ENCODE measurements at places on chromosomes 4 and X.

DNA sequence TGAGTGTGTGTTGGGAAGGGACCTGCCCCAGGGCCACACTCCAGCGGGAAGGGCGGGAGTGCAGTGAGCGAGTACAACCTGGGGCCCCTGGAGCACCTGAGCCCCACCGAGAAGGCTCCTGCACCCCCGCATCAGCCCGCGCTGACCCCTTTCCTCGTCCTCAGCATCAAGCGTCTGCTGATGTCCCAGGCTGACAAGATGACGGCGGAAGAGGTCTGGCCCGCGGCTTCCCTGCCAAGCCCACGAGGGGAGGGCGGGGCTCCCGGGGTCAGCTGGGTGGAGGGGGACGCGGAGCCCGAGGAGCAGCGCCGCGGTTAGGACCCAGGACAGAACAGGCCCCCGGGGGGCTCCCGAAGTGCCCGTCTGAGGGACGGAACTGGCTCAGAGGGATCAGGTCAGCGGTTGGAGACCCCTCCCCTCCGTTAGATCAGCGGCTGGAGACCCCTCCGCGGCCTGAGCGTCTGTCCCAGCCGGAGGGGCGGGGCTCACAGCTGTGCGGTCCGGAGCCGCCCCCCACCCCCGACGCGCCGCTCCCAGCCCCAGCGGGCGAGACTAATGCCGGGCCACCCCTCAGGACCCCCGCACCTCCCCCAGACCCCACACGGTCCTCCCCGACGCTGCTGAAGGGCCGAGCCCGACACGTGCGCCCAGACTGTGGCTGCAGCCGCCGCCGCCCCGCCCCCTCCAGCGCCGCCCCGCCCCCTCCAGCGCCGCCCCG is 6.7 kb downstream of the MYL5 start:
- peak; percentile 67 for DNase-seq

DNA sequence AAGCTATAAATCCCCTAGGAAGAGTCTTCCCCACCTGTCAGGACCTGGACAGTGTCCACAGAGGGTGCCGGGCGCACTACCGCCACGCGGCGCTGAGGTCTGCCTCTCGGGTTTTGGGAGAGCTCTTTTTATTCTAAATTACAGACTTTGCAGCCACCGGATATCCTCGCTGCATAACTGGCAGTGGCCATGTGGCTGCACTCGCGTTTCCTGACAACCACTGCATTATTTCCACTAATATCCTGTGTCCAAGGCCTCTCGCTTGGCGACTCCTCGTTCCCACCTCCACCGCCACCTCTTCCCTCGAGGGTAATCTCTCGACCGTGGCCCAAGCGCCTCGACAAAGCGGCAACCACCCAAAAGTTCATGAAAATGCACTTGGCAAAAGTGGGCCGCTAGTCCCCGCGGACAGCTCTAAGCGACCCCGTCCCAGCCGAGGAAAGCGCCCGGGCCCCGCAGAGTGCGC is 512 bp upstream of the TMEM131L start:
- DNase-seq, result peak; percentile 41

GRCh38 chrX:125544031-125544660 is 224.5 kb downstream of the TEX13C start:
- DNase-seq, result no peak

DNA sequence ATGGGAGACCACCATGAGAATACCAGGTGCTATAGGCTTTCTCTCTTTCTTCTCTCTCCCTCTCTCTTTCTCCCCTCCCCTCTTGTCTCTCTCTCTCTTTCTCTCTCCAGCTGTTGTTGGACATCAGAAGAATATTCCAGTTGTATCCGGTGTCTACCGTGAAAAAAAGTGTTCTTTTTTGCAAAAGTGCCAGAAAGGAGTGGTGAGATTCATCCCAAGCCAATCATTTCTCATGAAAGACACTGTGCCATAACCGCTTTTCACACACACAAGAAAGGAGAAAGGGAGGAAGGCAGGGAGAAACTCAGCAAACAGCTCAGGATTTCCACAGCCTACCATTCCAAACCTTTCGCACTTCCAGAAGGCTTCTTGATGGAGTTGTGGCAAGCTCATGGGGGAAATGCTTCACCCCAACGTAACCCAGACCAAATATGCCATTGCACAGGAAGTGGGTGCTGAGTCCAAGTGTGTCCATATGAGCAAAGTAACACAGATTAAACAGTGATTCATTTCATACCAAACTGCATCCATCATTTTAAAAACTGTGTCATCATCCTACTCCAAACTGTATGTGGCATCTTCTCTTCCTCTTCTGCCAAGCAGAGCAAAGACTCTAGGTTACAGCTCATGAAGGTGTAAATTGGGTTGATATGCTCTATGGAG is 224.0 kb downstream of the APBB2 start:
- no peak for DNase-seq

GRCh38 chr4:165541851-165542459 is 163.1 kb downstream of the CPE start:
- no peak for DNase-seq

DNA sequence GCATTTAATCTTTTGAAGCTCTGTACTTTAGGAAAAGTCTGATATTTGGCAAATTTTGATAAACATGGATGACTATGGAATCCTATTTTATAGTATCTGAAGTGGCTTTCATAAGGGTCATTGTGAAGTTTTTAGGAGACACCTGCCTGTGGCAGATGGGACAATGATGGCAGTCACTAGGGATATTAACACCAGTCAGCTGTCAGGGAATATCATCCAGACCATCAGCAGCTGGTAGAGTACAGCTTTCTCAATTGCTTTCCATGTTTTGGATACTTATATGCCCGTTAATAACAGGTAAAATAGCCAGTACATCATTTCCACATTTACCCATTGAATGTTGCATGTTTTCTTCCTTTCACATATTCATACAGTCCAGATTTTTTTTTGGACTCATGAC is 39.1 kb downstream of the NPNT start:
- DNase-seq, result no peak

- no peak for DNase-seq
These were observed 4.1 kb upstream of the SEC24B start for GRCh38 chr4:109429545-109429944.

GRCh38 chrX:38939067-38939466 is 137.8 kb downstream of the MID1IP1 start:
- no peak for DNase-seq

- DNase-seq, result peak; percentile 60
These were observed 956 bp downstream of the TAPT1 start for GRCh38 chr4:16225167-16225862.

GRCh38 chr4:118729287-118730286 is 44.4 kb downstream of the METTL14 start:
- DNase-seq, result peak; percentile 26

DNA sequence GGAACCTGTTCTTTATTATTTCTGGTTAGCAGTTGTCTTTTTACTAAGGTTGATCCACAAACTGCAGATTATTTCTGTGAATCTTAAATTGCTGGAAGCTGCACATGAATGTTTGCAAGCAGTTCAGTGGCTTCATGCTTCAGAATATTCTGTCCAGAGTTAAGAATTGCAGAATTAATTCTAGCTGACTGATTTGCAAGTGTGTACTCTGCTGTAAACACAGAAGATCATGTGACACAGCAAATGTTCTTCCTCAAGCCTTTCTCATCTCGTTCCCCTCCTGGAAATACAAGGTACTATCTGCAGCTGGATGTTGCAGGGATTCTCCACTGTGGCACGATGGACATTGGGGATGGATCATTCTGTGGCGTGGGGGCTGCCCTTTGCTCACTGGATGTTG is 16.8 kb upstream of the CLTRN start:
- no peak for DNase-seq

DNA sequence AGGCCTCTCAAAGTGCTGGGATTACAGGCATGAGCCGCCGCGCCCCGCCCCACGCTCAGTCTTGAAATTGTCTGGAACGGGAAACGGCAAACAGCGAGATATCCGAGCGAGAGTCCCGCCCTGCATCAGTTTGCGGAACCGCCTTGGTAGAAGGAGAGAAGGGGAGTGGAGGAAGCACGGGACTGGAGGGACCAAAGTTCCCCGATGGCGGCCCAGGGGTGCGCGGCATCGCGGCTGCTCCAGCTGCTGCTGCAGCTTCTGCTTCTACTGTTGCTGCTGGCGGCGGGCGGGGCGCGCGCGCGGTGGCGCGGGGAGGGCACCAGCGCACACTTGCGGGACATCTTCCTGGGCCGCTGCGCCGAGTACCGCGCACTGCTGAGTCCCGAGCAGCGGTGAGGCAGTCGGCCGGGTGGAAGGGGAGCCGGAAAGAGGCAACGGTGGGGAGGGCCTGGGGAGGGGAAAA is at the start of gene BST1:
TSS of gene BST1 (plus strand) at position 125 of the 463 bp plus-strand sequence. CDS start at position 205, 80 bp downstream.
- peak; percentile 91 for DNase-seq

GRCh38 chrX:17453788-17454187 is 78.8 kb downstream of the NHS start:
- no peak for DNase-seq

GRCh38 chr4:104025251-104025650 is 305.5 kb upstream of the TACR3 start:
- DNase-seq, result no peak

DNA sequence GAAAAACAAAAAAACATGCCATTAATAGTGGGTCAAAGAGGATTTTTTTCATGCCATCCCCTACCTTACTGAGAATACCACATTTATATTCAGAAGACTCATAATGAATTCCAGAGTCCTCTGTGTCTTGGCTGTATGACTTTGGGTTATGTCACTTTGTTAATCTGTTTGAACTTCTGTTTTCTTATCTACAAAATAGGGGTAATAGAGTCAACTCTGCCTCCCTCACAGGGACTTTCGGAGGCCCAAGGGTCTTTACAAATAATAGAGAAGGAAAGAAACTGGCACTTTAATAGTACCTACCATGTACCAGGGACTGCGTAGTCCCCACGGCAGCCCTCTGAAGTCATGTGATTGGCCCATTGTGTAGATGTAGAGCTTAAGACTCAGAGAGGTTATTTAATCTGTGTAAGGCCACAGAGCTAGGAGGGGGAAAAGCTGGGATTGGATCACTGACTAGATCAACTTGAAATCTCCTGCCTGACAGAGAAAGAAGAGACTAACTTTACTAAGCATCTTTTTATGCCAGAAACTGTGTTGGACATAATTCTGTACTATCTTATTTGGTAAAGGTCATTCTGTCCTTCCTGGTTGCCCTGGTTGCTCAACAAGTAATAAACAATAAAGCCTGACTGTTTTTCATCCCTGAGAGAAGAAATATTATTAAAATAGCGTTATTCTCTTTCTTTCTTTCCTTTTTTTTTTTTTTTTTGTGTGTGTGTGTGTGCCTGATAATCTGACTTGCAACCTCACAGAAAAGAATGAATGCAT is 59.6 kb downstream of the NFKB1 start:
- no peak for DNase-seq

DNA sequence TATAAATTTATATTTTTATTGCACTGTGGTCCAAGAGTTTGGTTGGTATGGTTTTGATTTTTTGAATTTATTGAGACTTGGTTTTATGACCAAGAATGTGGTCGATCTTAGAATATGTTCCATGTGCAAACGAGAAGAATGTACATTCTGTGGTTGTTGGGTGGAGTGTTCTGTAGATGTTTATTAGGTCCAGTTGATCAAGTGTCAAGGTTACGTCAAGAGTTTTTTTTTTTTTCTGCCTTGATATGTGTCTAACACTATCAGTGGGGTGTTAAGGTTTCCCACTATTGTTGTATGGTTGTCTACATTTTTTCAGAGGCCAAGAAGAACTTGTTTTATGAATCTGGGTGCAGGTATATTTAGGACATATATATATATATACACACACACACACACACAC is 10.8 kb downstream of the ETDB start:
- no peak for DNase-seq

- no peak for DNase-seq
These were observed 83.4 kb upstream of the BMP2K start for GRCh38 chr4:78692822-78693170.

- DNase-seq, result no peak
These were observed 92.3 kb upstream of the SHOX start for GRCh38 chrX:538311-538710.

DNA sequence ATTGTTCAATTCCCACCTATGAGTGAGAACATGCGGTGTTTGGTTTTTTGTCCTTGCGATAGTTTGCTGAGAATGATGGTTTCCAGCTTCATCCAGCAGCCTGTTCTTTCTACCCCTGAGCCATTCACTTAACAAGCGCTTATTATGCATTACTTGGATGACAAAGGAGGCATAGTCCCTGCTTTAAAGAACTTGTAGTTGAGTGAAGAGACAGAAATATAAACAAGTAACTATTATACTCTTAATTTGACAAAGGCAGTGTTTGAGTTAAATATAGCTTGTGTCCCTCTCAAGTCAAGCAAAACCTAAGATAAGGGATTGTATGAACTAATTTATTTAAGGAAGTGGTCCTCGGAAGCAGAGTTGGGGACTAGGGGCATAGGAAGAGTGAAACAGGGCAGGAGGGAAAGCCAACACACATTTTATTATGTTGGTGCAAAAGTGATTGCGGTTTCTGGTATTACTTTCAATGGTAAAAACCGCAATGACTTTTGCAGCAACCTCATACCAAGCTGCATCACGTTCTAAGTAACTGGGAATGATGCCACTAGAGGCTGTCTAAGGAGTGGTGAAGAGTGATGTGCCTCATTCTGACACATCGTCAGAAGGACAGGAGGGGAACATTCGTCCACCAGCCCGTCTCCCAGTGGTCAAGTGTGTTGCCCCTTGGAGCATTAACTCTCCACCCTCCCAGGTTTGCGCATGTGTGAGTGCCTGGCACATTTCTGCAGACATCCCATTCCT is 41.8 kb downstream of the QDPR start:
- no peak for DNase-seq

GRCh38 chr4:40621592-40622512 is 7.8 kb downstream of the RBM47 start:
- peak; percentile 82 for DNase-seq

GRCh38 chr4:156690572-156690971 is 281.0 kb downstream of the PDGFC start:
- no peak for DNase-seq

DNA sequence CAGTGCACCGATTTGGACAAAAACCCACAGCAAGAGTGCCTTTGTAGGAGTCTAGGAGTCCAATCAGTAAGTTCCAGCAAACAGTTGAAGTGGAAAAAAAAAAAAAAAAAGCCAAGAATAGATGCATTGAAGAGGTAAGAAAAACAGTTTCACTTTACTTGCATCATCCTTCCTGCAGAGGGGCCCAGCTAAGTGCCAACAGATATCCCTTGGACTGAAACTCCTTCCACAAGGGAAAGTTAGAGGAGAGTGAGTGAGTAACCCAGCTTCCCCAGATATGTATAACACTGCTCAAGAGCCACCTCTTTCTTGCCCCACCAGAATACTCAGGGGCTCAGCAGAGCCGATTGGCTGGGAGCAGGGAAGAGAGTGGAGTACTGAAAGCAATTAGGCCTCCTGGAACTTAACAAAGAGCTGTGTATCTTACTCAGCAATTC is 617.7 kb upstream of the SMIM31 start:
- DNase-seq, result no peak

Data from stomach (tissue), 19 donors.